ENCODE measurements at places on chromosomes 1 and 21. TPM values are rescaled to one million over a fixed set of nuclear protein-coding genes. Genes with fewer than 3 reads are reported as not detected.

Gene MR1
- total RNA-seq: 11.8 TPM

Gene SPATA21
- not detected for total RNA-seq

Gene RGS7
- total RNA-seq: not detected

Gene S100A4
- total RNA-seq: 33.4 TPM

Gene RPE65
- 1.1 TPM for total RNA-seq

Gene RWDD3
- 6.7 TPM for total RNA-seq

Gene AMY1C
- not detected for total RNA-seq

Gene OSCP1
- total RNA-seq: 8.4 TPM

Gene CLCA1
- total RNA-seq: not detected

Gene RHD
- not detected for total RNA-seq
